ENCODE measurements at places on chromosomes 6 and 20.

DNA sequence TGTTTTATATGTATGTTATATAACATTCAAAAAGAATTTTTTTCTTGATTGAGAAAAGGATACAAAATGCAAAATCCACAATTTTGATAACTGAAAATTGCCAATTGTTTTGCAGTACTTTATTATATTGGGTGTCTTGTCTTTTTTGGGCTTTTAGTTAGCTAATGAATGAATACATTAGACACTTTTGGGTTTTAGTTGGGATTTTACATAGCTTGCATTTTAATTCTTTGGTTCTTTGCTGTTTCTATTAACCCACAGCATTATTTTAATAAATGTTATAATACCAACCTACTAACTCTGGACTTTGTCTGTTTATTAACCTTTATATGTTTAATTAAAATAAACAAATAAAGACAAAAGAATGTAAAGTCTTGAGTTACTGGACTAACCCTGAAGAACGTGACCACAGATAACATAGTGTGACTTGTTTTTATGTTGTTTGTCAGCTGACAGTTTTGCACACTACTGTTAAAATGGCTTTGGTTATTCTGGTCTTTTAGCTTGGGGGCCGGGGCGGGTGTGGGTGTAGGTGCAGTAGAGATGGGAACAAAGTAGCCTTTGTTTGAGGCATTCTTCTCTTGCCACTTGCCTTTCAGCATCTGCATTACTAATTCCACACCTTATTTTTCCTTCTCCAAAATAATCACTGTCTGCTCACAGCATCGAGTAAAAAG, 159.1 kb downstream of the QKI start:
- peak; percentile 30 for DNase-seq

- DNase-seq: no peak
Observed at GRCh38 chr6:37479266-37479854, 20.3 kb downstream of the CCDC167 start.

- DNase-seq: no peak
Observed at GRCh38 chr6:144500892-144501291, 215.8 kb downstream of the UTRN start.

GRCh38 chr6:161195386-161195785, 78.5 kb downstream of the AGPAT4 start:
- no peak for DNase-seq

GRCh38 chr6:72206606-72207005, 320.3 kb downstream of the RIMS1 start:
- peak; percentile 64 for DNase-seq

GRCh38 chr20:56945057-56945456, 316.0 kb downstream of the TFAP2C start:
- no peak for DNase-seq

DNA sequence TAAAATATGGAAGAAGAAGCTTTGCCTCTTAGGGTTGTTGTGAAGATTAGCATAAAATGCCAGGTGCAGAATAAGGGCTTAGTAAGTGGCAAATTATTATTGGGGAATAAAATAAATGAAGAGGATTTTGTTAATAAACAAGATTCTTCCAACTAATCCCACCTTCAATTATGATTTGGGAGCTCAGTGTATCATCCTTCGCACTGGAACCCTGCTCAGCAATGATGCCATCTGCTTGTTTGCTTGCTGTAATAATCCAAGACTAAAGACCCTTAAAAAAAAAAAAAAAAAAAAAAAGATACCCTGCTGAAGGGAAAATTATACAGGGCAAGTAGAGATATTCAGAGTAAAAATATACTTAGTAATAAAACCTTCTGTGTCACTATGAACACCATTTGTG, 62.0 kb upstream of the RREB1 start:
- no peak for DNase-seq

GRCh38 chr6:21392177-21392576, 201.4 kb upstream of the SOX4 start:
- DNase-seq: no peak

DNA sequence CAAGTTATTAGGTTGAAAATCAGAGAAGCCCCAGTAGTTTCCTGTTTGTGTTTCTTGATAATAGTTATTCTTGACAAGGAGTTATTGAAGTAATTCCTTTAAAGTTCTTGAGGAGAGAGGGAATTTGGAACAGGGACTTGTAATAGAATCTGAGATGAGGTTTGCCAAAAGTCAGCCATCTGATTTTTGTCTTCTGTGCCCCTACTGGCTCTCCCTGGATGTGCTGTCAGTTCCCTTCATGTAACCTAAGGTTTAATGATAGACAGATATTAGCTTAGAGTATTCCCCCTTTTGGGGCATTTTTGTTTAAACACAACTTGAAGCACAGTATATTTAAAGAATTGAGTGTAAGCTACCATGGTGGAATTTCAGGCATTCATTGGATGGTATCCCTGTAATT, 71.4 kb downstream of the CARMIL1 start:
- no peak for DNase-seq

GRCh38 chr20:61789329-61789728, 276.4 kb downstream of the TAF4 start:
- no peak for DNase-seq

- DNase-seq: no peak
Observed at GRCh38 chr6:128057541-128057940, 156.7 kb upstream of the THEMIS start.

GRCh38 chr20:2742431-2742830, 49.9 kb downstream of the EBF4 start:
- DNase-seq: no peak

DNA sequence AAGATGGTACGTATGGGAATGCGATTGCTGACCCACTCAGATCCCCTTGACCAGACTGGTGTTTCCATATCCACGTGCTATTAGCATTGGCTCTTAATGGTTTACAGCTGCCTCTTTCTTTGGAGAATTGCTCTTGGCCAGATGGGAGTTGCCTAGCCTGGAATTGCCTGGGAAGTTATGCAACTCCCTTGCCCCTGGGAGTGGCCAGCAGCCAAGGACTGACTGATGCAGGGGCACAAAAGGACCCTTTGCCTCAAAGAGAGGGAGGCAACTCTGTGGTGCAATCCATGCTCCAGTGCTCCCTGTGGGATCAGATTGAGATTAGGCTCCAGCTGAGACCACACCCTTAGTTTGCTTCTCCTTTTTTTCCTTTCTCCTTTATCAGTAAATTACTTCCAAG, 203.5 kb upstream of the JAG1 start:
- no peak for DNase-seq

- no peak for DNase-seq
Observed at GRCh38 chr20:10708351-10709185, 34.8 kb upstream of the JAG1 start.

DNA sequence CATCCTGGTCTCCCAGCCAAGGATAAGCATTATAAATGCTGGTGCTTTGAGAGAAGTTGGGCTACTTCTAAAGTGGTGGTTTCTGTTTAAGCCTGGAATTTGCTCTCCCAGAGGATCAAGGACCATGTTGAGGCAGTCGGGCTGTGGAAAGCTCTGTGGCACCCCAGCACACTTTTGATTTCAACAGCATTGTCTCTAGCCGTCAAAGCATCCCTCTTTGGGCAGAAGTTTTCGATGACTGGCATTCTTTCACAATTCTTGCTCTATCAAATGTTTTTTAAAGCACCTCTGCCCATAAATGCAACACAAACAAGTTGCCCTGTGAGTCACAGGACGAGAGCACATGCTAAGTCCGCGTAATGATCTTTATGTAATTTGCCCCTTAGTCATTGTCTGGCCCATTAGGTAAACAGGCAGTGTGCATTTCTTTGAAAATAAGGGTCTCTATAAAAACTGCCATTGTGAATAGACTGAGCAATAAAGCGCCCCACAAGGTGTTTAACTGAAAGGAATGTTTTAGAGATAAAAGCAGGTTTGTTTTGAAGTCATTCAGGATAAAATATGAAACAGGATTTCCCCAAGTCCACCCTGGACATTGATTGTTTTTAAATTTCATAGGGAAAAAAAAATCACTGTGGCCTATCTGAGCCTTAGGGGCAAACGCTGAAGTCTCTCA, 44.7 kb upstream of the FOXQ1 start:
- DNase-seq: no peak
